ENCODE measurements at places on chromosomes 12 and 14.

DNA sequence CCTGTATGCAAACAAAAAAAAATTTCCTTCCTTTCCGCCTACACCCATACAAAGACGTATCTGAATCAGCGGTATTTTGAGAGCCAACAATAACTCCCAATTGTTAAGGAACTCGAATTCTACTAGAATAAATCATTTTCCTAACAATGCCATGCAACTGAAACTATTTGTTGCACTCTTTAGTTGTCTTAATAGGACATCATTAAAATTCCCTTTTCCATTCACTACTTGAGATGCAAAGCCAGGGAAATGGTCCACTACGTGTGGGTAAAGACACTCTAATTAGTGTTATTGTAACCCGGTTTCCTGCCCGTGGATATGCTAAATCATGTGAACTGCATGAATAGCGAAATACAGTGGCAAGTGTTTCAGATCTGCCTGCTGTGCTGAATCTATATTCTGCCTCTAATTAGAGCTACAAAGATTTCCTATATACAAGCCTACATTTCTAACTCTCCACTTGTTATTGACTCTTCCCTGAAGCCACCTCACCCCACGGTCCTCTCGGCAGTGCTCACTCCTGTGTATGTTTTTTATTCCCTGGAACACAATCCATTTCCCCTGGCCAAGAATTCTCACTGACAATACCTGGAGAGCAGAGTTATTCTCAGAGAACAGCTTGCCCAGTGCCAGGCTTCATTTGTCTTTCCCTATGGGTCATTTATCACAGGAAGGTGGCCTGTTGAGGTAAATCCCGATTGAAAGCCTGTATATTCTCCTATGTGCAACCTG, 168.3 kb downstream of the PAWR start:
- DNase-seq: no peak

- DNase-seq: no peak
Observed at GRCh38 chr12:2347137-2347843, 294.5 kb downstream of the CACNA1C start.

GRCh38 chr12:115166698-115167315, 482.8 kb upstream of the TBX3 start:
- no peak for DNase-seq

DNA sequence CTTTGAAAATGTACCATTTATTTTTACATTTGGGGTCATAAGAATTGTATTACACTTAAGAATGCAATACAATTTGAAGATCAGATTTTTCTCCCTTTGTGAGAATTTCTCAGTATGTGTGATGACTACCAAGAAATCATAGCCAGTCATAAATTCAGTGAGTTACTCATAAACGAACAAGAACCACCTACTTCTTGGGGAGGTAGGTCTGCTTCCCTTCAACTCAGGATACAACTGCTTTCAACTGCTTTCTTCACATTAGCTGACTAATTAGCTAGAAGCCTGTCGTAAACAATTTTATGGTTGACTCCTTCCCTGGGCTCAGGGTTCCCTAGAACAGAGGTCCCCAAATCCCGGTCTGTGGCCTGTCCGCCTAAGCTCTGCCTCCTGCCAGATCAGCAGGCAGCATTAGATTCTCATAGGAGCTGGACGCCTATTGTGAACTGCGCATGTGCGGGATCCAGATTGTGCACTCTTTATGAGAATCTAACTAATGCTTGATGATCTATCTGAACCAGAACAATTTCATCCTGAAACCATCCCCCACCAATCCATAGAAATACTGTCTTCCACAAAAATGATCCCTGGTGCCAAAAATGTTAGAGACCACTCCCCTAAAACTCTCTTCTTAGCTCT, 3.7 kb downstream of the ANG start:
- no peak for DNase-seq
